ENCODE measurements at places on chromosomes 3 and 15.

DNA sequence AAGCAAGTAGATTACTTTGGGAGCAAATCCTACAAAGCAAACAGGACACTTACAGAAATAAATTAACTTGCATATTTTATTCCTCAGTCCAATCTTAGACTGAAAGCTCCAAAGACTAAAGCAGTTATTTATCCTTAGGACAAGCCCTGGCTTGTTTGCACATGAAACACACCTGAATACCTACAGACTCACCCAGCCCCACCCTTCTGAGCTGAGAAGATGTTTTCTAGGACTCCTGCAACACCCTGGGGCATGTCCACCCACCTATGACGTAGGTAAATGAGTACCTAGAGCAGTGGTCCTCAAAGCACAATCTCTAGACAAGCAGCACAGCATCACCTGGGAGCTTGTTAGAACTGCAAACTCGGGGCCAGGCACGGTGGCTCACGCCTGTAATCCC, 80.8 kb downstream of the ANXA2 start:
- DNase-seq = no peak

DNA sequence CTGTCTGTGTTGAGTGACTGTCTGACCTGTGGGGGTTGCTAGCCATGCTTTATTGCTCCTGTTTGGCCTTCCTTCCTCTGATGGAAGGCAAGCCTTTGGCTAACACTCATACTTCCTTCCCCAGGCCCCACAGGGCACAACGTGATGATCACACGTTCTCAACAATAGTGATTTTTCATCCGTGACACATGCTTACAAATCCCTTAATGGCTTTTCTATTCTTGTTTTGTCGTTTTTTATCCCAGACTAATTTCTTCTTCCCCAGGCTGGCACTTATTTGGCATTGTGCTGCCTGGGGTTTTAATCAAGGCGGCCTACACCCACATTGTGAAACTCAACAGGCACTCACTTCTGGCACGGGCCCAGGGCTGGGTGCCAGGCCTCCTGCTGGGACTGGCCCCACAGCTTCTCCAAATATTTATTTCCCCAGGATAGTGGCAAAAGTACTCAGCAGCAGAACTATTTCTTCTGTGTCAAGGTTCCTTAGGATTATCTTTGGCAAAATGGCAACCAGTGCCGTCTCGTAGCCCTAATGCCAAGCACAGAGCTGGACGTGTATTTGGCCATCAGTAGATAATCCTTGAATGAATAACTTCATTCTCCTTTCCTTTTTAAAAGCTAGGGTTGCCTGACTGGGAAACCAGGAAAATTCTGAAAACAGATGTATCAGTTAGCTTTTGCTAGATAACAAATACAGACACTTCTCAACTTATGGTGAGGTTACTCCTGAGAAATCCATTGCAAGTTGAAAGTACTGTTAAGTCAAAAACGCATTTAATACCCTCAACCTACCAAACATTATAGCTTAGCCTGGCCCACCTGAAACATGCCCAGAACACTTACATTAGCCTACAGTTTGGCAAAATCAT, 30.6 kb downstream of the CMTM7 start:
- DNase-seq = no peak

- no peak for DNase-seq
Observed at GRCh38 chr3:192826214-192827006, 91.2 kb downstream of the MB21D2 start.

DNA sequence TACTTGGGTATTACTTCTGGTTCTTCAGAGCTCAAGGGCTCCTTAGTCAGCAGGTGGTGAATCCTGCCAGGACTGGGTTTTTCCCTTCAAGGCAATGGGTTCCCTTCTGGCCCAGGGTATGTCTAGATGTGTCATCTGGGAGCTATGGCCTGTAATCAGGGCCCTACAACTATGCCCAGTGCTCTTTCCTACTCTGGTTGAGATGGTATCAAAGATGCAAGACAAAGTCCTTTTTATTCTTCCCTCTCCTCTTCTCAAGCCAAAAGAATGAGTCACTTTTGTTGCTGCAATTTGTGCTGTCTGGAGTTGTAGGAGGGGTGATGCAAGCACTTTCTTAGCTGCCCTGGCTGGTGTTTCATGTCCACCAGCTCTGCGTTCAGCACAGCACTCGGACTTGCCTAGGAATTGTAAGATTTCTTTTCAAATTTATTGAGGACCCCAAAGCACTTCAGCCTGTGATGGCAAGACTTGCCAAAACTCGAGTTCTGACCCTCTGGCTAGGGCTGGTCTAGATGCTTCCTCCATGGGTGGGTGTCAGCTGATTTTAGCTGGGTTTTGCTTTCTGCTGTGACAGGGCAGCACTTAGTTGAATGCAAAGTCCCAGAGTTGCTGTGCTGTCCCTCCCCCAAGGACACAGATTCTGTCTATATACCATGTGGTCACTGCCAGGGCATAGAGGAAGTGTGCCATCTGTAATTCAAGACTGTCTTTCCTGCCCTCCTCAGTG, 129.2 kb upstream of the CBLB start:
- DNase-seq = no peak

GRCh38 chr3:135895734-135896121, 69.8 kb upstream of the PPP2R3A start:
- DNase-seq = no peak

DNA sequence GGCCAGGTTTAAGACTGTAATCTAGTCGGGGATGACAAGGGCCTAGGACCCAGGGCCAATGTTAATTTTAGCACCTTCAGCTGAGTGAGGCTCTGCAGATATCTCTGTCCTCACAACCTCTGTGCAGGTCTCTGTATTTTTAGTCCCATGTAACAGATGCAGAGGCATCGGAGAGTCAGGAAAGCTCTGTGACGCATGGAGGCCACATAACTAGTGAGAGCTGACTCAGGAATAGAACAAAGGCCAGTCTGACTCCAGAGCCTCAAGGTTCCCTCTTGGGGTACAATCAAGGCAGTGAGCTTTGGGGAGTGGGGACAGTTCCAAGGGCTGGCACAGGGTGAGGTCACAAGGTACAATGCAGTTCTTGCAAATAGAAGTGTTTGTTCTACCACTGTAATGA, 31.0 kb downstream of the FSTL1 start:
- DNase-seq = no peak

DNA sequence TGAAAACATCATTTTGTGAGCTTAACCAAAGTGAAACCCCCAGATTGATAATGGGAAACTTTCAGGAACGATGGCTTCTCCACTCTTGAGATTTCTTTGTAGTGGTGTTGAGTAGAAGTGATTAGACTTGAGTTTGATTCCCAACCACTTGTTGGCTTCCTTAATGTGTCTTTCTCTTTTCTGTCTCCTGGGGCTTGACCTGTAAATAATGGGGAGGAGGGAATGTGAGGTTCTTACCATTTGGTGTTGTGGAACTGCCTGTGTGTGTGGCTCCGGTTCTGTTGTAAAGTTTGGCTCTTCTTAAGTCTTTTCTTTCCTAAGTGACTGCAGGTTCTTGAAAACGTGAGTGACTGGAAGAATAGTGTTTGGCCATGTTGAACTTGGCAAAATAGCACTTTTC, 2.7 kb downstream of the CDV3 start:
- DNase-seq = no peak

GRCh38 chr15:73867956-73868355, 5.4 kb upstream of the TBC1D21 start:
- DNase-seq = no peak

DNA sequence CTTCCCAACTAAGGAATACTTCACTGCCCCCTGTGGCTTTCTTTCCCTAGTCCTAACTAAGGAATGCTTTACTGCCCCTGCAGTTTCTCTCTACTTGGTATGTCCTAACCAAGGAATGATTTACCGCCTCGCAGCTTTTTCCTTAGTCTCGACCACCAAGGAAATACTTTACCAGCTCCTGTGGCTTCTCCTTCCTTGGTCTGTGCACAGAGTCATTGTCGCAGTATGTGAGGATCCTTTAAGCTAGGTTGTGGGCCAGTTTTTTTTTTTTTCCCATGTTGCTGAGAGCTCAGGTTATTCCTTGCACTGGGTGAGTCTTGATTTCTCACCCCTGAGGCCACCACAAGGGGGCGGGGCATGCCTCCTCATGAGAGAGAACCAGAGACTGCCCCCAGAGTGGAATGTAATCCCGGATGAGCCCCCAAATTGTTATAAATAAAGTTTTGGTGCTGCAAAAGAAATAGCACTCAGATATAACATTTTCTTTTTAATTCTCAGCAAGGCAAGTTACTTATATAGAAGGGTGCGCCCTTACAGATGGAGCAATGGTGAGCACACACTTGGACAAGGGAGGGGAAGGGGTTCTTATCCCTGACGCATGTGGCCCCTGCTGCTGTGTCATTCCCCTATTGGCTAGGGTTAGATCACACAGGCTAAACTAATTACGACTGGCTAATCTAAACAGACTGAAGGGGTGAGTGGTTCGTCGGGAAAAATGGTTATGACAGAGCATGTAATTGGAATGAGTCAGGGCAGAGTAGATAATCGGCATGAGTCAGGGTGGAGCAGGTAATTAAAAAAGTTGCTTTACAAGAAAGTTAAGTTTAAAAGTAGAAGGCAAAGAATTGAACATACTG, 27.0 kb downstream of the NDUFB4 start:
- no peak for DNase-seq

DNA sequence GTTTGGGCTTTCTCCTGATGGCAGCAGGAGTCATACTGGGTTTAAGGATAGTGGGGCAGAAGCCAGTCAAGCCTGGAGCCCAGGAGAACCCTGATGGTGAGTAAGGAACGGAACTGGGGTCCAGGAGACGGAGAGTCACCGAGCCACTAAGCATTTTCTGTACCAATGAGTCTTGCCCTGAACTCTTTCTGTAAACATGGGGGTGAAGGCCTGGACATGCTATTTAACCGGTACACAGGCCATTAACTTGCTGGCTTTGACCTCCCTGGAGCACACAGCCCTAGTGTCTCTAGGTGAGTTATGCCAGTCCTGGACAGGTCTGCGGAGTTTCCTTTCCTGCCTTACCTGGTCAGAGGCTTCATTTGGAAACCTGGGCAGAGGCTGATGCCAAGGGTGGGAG, 3.9 kb downstream of the SLC6A6 start:
- DNase-seq = no peak

- no peak for DNase-seq
Observed at GRCh38 chr3:173870976-173871375, 473.4 kb downstream of the NLGN1 start.

- no peak for DNase-seq
Observed at GRCh38 chr3:25894101-25894500, 104.2 kb downstream of the OXSM start.

DNA sequence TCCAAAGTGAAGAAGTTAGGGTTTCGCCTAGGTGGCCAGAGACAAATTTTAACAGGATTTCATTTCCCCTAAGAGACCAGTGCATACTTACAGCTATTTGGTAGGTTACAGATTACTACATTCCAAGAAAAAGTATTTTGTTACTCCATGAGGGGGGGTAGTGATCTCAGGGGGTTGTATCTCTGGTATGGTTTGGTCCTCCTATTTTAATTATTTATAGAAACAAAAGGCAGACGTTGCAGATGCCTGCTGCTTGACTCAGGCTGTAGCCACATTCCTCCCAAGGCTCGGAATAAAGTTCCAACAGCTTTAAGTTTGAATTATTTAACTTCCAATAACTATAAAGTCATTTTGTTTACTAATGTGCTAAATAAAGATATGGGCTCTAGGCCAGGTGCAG, 1.3 kb upstream of the TRIM59 start:
- DNase-seq = no peak

DNA sequence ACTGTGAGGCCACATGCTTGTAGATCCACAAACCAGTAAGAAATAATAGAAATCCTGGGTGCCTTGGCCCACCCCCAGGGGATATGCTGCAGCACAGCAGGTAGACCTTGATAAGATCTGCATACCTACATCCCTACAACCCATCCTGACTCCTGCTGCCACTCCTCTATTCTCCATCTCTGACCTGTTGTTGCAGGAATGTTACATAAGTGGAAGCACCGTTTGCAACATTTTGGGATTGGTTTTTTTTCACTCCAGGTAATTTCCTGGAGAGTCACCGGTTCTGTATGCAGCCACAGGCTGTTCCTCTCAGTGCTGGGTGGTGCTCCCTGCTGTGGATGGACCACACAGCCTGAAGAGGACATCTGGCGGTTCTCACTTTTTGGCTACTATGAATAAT, 16.1 kb upstream of the CSPG5 start:
- no peak for DNase-seq

GRCh38 chr15:47820057-47820746, 102.9 kb downstream of the SEMA6D start:
- DNase-seq = no peak

DNA sequence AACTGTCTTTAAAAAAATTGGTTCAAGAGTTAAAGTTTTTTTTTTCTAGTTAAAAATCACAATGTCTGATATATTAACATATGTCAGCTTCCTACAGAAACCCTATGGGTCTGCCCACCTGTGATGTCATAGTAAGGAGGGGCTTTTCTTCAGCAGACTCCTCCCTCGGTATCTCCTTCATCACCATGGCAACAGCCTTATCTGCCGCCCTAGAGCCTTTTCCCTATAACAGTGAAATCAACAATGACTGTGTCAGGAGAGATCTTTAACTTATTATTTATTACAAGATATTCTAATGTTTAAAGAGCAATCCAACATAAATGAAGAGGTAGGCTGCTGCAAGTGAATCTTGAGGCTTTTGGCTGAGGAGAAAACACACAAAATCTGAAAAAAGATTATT, 138.7 kb downstream of the PEX5L start:
- no peak for DNase-seq

DNA sequence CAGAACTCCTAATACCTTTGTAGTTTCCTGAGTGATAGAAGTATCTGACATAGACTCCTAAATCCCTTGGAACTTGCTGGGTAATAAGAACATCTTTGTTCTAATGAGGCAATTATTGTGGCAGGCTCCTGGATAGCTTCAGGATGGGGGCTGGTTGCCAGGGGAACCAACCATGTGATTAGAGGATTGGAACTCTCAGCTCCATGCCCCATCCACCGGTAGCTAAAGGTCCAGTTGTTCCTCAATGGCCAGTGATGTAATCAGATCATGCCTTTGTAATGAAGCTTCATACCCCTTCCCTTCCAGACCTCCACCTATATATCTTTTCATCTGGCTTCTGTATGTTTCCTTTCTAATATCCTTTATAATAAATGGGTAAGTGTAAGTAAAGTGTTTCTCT, 221.2 kb upstream of the ALCAM start:
- DNase-seq = no peak

- DNase-seq = no peak
Observed at GRCh38 chr15:80434926-80435720, 30.9 kb downstream of the ARNT2 start.

- no peak for DNase-seq
Observed at GRCh38 chr3:11705049-11705448, 61.3 kb upstream of the VGLL4 start.

Data from stimulated activated CD4-positive, alpha-beta T cell treated with anti-CD3 and anti-CD28 coated beads, Interleukin-1b, Interleukin-23, amount 100 ng/mL, for 1 hour (primary cell).